ENCODE measurements at places on chromosomes 3 and 15.

GRCh38 chr15:74421302-74422245 lies 12.2 kb downstream of the SEMA7A start:
- no peak for DNase-seq

- no peak for DNase-seq
Observed at GRCh38 chr3:124322309-124322880, 330.5 kb upstream of the ROPN1 start.

DNA sequence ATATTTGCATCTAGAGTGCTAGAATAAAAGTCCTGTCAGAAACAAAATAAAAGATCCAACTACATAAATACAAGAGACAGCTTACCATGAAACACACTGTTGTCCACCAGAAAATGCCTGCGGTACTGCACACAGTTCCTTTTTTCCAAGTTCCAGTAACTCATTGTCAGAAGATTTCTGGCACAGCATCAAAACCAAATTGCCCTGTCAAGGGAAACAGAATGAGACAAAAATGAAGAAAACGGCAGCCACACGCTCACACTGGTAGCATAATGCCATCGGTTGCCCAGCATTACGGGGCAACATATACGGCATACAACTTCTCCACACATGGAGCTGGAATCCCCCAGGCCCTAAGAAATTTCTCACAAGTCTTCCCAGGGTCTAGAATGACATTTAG lies 40.8 kb downstream of the PLCH1 start:
- DNase-seq: no peak

DNA sequence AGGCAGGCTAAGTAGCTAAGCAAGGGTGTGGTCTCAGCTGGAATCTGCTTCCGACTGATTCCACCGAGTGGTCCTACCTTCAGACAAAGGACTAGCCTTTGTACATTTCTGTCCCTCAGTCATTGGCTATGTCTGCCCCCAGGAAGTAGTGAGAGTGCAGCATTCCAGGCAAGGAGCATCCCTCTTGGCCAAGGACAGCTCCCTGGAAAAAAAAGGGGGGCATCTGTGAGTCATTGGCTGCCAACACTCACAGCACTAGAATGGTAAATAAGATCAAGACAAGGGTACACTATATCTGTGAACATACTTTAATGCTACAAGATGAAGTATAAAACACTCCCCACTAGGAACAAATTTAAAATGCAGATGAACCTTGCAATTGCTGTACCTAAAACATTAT lies 66.8 kb downstream of the STAC start:
- DNase-seq: no peak

DNA sequence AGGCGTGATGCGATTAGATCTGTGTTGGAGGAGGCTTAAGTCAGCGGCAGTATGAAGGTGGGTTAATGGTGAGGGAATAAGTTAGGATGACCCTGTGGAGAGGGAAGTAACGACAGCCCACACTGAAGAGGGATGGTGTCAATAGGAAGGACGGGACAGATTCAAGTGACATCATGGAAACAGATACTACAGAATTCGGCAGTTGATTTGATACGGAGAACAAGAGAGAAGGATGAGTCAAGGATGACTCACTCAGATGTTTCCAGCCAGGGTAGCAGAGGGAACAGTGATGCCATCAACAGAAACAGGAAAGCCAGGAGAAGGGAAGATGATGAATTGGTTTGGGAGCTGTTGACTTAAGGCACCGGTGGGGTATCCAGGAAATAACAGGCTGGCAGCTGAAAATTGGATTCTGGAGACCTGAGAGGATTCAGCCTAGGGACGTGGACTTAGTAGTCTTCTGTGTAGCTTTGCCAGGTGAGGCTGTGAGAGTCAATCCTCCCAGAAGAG lies 38.0 kb downstream of the SHC4 start:
- no peak for DNase-seq

- DNase-seq: no peak
Observed at GRCh38 chr15:37121492-37121891, 21.1 kb upstream of the MEIS2 start.

DNA sequence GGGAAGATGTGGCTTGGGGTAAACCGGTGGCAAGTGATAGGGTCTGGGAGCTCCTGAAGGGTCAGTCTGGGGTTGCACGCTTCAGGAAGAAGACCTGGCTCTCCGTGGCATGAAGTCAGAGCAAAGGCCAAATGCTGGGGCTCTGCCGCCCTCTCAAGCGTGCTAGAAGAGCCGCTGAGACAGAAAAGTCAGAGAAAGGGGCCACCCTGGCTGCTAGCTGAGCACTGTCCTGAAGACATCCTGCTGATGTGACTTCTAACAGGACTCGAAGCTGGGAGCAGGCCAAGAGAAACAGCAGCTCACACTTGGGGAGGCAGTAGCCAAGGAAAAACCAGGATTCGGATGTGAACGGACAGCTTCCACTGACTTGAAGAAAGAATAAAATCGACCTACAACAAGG lies 270.4 kb downstream of the OCA2 start:
- DNase-seq: no peak

GRCh38 chr3:126097801-126098200 lies 13.9 kb upstream of the SLC41A3 start:
- no peak for DNase-seq
